ENCODE measurements at places on chromosomes 12 and 14. TPM values are rescaled to one million over a fixed set of nuclear protein-coding genes. Genes with fewer than 3 reads are reported as not detected.
A peak's percentile ranks its signal among the peaks of the same experiment; 100 is the strongest.

The CIDEB gene
- 2.6 TPM for total RNA-seq

DNA sequence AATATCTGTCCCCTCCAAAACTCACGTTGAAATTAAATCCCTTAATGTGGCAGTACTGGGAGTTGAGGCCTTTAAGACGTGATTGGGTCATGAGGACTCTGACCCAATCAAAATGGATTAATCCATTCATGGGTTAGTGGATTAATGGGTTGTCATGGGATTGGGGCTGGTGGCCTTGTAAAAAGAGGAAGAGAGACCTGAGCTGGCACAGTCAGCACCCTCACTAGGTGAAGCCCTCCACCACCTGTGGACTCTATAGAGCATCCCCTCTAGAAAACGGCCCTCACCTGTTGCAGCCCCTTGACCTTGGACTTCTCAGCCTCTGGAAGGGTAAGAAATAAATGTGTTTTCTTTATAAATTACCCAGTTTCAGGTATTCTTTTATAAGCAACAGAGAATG, 53.0 kb downstream of the SPRING1 start:
- DNase-seq = no peak

DNA sequence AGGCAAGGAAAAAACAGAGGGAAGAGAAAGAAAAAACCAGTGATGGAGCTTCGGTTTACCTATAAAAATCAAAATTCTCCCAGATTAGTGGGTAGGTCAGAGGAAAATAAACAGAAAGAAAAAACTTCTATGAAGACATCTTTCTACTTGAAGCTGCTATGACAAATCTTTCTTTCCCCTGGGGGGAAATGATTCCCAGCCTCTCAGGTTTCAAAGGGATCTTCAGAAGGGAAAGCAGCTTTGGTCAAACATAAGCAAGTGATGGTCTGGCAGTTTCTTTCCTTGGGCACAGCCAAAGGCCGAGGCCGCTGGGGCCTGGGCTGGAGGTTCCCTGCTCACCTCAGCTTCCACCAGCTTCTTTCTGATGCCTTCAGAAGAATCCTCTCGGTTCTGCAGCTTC, 104.5 kb downstream of the PRKAB1 start:
- DNase-seq = no peak

DNA sequence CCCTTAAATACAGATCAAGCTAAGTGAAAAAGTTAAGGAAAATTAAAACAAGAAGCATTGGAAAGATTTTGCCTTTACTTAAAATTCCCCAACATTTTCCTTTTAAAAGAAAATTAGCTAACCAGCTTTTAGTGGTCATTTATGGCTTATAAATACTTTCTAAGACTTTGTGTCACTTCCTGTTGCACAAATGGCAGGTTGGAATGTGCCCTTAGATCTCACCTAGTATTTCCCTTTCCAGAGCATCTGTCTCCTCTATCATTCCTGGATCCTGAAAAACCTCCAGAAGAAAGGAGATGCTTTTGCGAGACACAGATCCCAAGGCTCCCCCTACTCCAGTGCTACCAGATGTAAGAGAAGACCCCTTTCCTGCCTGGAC, 58.3 kb downstream of the ARF6 start:
- DNase-seq = no peak

The ACSM4 gene
- total RNA-seq = not detected

The SERPINA3 gene
- under 0.01 TPM for total RNA-seq

- DNase-seq = no peak
Observed at GRCh38 chr14:93475471-93475870, 44.7 kb downstream of the UNC79 start.

DNA sequence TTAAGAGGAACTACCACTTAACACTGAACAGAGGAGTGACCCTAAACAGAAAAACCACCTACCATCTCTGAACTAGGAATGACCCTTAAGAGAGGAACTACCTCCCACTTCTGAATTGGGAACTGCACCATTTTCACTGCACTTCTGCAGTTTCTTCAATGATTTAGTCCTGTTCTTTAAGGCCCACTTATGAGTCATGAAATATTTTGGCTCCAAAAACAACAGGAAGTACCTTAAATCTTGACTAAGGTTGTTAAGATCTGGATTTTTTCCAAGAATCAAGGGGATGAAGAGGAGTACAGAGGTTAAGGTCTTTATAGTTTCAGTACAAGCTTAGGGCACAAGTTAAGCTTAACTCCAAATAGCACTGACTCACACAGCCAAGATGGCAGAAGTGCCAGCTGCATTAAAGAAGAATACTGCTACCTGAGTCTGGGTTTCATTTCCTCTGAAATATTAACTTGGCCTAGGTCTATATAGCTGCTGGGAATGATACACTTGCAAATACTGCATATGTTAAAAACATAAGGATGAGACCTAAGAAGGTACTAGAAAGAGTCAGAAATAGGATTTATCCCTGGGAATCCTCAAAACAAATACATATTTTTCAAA, 4.2 kb downstream of the NPC2 start:
- DNase-seq = peak; percentile 77

- no peak for DNase-seq
Observed at GRCh38 chr12:118465706-118466105, 89.4 kb downstream of the SUDS3 start.

DNA sequence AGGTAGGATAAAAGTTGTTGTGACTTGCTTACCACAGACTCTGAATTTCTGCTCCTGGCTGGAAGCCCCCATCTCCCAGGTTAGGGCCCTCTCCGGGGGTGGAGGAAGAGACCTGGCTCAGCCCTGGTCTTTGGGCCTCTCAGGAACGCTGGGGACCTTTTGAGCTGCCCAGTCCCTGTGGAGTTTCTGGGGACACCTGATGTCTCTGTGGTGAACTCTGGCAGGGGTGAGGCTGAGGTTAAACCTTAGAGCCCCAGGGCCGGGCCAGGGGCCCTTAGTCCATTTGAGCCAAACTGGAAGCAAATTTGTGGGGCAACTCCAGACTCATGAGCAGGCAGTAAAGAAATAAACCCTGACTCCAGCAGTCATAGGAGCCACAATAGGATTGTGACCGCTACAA, 112.1 kb downstream of the ADGRD1 start:
- DNase-seq = no peak

DNA sequence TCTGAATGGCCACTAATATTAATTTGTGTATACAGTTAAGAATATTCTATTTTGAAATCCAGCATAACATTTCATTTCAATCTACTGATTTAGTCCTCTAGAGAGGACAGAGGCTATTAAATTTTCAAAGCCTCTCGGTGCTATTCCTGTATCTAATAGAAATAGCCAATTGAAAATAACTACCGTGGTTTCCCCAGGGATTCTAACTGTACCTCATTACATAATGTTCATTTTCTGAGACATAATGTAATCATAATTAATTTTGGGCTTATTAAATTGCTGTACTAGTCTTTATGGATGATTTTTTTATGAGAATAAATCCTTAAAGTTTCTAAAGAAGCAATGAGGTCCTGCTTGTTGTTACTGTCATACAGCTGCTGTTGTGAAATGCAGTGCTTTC, 38.6 kb upstream of the ACSS3 start:
- DNase-seq = no peak

DNA sequence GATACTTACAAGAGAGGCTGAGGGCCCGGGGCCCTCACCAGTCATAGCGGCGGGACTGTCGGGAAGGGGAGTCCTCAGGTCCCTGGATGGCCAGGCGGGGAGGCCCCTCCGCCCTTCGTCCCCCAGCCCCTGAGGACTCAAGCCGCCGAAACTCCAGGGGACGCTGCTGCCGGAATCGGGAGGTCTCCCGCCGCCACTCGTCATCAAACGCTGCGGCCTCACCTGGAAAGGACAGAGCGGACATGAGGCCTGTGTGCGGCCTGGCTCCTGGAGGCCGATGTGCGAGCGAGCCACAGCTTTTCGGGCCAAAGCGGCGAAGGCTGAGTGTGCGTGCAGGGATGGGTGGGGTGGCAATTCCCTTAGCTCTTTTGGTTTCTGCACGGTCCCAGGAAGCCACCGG, 4.2 kb downstream of the MLF2 start:
- no peak for DNase-seq

The TIGAR gene
- 14.8 TPM for total RNA-seq

- no peak for DNase-seq
Observed at GRCh38 chr12:128969480-128970055, 116.3 kb downstream of the GLT1D1 start.

DNA sequence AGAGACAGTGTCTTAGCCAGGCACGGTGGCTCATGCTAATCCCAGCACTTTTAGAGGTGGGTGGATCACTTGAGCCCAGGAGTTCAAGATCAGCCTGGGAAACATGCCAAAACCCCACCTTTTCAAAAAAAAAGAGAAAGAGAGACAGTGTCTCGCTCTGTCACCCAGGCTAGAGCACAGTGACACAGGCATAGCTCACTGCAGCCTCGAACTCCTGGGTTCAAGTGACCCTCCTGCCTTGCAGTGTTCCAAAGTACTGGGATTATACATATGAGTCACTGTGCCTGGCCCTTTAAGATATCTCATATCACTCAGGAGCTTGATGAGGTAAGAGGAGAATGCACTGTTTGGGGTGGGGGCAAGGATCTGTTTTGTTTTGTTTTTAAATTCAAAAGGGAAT, 48.1 kb upstream of the LTBP2 start:
- no peak for DNase-seq

DNA sequence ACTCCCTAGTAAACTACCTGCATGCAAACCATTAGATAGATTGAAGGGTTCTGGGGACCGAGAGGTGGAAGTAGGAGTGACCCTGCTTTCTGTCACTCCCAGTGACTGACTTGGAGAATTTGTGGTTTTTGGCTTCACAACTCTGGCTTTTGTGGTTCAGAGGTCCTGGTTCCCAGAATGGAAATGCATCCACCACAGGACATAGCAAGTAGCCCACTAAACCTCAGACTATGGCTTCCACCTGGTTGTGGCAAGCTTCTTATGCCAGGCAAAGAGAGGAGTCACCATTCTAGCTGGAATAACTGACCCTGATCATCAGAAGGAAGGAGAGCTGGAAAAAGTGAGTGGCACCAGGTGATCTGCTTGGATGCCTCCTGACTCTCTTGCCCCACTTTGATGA, 162.4 kb upstream of the TMEM260 start:
- DNase-seq = no peak

DNA sequence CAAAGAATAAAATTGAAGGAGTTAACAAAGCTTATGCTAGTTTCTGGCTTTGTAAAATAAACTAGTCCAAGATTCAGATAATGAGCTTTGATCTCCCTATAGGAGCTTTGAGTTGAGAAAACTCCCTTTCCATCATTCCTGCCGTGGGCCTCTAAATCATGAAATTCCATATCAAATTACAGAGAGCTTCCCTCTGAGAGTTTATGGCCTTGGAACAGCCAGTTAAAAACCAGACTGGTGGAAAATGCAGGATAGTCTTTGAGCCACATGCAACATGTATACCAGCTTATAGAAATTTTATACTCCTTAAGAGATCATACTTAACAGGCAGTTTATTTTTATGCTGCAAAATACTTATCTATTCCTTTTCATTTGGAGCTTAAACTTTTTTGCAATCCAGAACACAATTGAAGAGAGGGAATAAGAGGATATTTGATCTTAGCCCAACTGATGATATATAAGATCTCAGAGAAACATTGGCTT, 175.8 kb upstream of the ATP2B1 start:
- no peak for DNase-seq

- DNase-seq = no peak
Observed at GRCh38 chr12:46942579-46942978, 116.8 kb upstream of the SLC38A4 start.

The AMN gene
- total RNA-seq = 0.20 TPM

DNA sequence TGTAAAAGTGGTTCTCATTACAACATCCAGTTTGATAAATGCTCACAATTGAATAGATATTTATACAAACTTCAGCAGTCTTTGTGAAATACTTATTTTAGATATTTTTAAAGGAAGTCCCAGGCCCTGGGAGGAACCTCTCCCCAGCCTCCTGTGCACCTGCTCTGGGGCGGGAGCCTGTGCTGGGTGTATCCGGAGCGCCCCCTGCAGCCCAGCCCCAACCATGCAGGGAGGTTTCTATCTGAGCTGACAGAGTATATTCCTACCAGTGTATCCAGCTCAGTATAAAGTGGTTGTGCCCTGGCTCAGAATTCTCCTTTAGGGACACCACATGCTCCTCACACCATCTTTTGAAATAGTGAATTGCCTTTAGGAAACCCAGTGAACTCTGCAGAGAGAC, 851.8 kb downstream of the TMEM121 start:
- DNase-seq = no peak

GRCh38 chr14:77094672-77095284, 3.3 kb upstream of the CIPC start:
- peak; percentile 84 for DNase-seq

DNA sequence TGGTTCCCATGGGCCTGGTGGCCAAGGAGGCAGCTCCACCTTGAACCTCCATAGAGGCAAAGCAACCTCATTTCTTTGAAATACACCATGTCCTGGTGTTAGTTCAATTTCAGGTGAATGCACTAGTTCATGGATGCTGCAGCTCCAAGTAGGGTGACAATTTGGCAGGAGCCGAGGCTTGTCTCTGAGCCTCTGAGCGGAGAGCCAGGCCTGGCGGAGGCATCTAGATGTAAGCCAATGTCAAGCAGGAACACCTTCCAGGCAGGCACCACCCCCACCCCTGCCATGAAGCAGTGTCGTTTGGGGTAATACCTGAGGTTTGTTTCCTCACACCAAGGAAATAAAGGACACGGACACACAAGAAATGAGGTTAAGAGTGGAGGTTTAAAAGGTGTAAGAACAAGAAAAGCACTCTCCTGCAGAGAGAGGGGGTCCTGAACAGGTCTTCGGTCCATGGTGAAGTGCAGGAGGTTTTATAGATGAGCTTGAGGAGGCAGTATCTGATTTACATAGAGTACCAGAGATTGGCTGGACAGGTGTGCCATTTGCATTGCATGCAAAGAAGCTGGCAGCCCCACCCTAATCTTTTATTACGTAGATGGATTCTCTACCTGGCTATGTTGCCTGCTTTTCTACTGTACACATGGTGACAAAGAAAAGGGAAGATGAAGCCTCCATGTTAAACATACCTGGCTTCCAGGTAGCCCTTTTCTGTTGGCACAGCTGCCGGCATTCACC, 60.3 kb downstream of the RIN3 start:
- no peak for DNase-seq

GRCh38 chr12:100497105-100497795, 23.6 kb downstream of the NR1H4 start:
- DNase-seq = no peak

- no peak for DNase-seq
Observed at GRCh38 chr12:93245543-93245942, 132.2 kb upstream of the NUDT4 start.

The CPNE6 gene
- not detected for total RNA-seq

DNA sequence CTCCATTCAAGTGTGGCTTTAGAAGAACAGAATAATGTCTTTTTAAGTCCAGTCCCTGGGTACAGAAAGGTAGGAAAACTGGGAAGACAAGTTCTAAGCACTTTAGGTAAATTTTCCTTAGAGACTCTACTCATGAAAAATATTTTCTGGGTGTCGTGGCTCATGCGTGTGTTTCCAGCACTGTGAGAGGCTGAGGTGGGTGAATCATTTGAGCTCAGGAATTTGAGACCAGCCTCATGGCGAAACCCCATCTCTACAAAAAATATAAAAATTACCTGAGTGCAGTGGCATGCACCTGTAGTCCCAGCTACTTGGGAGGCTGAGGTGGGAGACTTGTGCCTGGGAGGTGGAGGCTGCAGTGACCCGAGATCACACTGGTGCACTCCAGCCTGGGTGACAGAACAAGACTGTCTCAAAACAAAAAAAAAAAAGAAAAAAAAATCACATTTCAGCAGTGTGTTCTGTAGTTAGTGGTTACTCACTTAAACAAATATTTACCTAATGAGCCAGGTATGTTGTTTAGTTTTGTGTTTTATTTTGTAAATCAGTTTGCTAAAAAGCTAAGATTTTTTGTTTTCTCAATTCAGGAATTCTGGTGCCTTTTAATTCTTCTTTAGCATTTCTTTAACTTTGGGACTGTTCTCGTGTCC, 52.3 kb upstream of the RD3L start:
- no peak for DNase-seq

The TCL1B gene
- not detected for total RNA-seq

- no peak for DNase-seq
Observed at GRCh38 chr14:50797250-50798047, 33.5 kb downstream of the NIN start.
